ENCODE measurements at places on chromosomes 2 and 18.

- DNase-seq: no peak
Observed at GRCh38 chr2:106833256-106833655, 52.7 kb downstream of the ST6GAL2 start.

DNA sequence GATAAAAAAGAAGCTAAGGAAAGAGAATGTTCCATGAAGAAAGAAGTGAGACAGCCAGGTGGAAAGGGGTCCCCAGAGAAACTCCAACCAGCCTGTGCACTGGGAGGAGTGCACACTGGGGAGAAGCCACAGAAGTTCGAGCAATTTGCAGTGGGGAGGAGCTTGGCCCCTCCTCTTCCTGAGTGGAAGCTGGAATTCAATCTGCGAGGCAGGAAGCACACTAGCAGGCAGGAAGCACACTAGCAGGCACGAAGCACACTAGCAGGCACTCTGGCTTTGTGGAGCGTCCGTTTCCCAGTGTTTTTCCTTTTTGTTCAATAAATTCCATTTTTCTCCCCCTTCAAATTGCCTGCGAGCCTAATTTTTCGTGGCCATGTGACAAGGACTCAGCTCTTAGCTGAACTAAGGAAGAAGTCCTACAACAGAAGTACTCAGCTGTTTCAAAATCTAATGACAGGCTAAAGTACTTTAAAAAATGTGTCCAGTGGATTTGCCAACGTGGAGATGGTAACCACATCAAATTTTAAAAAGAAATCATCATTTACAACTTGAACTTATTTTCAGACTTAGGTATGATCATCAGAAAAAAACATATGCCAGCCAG is 21.4 kb upstream of the SPIRE1 start:
- no peak for DNase-seq

- no peak for DNase-seq
Observed at GRCh38 chr2:120936476-120937334, 201.0 kb downstream of the GLI2 start.

DNA sequence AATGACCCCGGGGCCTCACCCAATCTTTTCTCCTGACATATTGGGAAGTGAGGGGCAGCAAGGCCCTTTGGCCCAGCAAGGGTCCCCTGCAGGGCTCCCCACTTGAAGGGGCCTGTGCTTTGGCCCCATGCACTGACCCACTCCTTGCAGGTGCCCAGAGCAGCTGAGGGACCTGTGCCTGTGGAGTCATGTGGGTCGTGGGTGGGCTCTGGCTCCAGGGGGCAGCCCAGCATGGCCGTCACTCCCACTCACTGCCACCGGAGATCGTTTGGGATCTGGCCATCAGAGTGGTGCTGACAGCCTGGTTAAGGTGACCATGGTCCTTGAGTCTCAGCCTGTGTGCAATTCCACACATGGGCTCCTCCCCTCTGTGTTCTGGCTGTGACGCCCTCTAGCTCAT is 31.7 kb upstream of the APCDD1 start:
- no peak for DNase-seq

- no peak for DNase-seq
Observed at GRCh38 chr2:229296016-229296415, 24.9 kb upstream of the PID1 start.

DNA sequence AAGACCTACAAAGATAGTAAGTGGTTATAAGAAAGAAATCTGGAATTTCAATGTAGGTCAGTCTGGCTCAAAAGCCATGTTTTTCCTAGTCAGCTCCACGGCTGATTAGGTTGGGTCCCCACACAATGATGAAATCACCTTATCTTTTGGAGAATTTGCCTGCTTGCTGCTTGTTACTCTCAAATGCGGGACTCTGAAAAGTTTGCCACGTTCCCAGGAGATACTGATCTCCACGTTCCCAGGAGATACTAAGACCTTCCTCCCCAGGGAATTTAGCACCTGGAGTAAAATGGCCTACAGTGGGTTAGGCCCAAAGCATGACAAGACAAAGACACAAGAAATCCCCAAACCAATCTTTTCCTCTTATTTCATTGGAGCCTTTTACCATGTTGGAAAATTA is 449.6 kb downstream of the TNS1 start:
- no peak for DNase-seq

- no peak for DNase-seq
Observed at GRCh38 chr2:69965756-69966445, 4.5 kb upstream of the ASPRV1 start.

GRCh38 chr2:174635776-174636404 is 38.3 kb upstream of the WIPF1 start:
- no peak for DNase-seq

GRCh38 chr2:170548304-170548703 is 166.8 kb upstream of the SP5 start:
- DNase-seq: no peak

DNA sequence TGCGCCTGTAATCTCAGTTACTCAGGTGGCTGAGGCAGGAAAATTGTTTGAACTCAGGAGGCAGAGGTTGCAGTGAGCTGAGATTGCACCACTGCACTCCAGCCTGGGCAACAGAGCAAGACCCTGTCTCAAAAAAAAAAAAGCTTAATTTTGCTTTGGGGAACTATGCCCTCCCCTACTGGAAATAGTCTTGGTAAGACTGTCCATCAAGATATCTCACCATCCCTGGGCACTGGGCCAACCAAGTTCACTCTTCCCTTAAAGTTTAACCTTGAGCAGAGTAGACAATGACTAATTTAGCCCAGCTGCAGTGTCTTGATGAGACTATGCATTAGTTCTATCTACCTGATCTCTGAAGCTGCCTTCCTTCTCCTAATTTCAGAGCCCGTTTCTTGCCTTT is 44.7 kb downstream of the ASXL2 start:
- no peak for DNase-seq

DNA sequence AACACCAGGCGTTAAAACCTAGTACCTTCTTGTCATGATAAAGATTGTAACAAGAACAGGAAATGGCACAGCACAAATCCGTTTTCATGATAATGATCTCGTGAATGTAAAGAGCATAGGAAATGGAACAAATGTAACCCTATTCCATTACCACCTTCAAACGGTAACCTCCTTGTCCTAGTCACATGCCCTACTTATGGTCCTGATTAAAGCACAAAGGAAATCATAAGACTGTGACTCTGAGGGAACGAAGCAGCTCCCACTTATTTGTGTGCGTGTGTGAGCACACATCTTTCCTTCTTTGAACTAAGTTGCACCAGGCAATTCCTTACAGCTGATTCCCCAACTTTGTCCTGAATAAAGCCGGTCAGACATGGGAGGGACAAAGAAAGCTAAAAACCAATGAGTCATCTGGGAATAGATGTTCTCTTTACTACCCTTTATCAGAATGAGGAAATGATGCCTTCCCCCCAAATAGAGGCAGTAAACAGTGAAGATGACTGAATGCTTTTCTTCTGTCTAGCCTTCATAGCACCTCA is 192.6 kb downstream of the IKZF2 start:
- no peak for DNase-seq

- no peak for DNase-seq
Observed at GRCh38 chr2:180656455-180656847, 324.0 kb upstream of the UBE2E3 start.

DNA sequence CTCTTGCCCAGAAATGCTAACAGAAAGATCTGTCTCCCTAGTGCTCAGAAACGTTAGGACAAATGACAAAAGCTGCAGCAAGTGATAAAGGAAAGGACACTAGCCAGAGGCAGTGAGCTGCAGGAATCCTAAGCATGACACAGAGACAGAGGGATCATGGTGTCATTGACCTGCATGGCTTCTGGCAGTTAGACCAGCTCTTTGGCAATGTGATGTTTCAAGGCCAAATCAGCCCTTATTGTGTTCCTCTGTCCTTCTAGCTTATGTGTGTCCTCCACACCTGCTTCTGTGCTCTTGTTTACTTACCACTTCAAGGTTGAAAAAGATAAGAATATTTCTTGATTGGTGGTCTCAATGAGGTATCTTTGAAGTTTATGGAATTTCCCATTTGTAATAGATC is 120.8 kb downstream of the RHBDD1 start:
- DNase-seq: no peak

- DNase-seq: no peak
Observed at GRCh38 chr2:112024231-112024630, 30.8 kb upstream of the TMEM87B start.

- DNase-seq: no peak
Observed at GRCh38 chr2:96409820-96410164, 74.2 kb downstream of the NCAPH start.

GRCh38 chr18:43774497-43774896 is 497.2 kb upstream of the SYT4 start:
- DNase-seq: peak; percentile 5

All from spinal cord (tissue), 10 donors.